ENCODE measurements at places on chromosomes 12 and 14.
A peak's percentile ranks its signal among the peaks of the same experiment; 100 is the strongest.

DNA sequence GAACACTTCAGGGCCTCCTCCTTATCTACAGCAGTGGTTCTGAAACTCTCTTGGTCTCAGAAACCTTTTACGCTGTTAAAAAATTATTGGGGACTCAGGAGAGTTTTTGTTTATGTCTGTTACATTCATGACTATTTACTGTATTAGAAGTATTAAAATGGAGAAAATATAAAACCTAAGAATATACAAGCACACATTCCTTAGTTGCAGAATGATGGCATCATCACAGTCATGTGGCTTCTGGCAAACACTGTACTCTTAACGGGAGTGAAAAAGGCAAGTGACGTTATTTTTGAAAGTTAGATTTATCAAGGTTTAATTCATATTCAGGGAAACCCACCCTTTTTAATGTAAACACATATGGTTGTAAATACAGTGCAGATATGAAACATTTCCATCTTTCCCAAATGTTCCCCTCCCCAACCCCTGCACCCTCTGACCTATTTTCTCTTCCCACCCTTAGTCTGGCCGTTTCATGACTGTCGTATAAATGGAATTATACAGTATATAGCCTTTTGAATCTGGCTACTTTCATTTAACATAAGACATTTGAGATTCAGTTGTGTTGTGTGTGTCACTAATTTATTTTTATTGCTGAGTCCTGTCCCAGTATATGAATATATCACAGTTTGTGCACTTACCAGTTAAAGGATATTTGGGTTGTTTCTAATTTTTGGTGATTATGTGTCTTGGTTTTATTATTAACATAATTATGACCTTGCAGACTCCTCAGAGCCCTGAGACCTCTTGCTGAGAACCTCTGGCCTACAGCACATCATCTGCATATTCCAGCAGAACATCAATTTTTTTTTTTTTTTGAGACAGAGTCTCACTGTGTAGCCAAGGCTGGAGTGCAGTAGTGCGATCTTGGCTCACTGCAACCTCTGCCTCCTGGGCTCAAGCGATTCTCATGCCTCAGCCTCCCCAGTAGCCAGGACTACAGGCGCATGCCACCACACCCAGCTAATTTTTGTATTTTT, 457.0 kb downstream of the PCNX1 start:
- peak; percentile 48 for DNase-seq

DNA sequence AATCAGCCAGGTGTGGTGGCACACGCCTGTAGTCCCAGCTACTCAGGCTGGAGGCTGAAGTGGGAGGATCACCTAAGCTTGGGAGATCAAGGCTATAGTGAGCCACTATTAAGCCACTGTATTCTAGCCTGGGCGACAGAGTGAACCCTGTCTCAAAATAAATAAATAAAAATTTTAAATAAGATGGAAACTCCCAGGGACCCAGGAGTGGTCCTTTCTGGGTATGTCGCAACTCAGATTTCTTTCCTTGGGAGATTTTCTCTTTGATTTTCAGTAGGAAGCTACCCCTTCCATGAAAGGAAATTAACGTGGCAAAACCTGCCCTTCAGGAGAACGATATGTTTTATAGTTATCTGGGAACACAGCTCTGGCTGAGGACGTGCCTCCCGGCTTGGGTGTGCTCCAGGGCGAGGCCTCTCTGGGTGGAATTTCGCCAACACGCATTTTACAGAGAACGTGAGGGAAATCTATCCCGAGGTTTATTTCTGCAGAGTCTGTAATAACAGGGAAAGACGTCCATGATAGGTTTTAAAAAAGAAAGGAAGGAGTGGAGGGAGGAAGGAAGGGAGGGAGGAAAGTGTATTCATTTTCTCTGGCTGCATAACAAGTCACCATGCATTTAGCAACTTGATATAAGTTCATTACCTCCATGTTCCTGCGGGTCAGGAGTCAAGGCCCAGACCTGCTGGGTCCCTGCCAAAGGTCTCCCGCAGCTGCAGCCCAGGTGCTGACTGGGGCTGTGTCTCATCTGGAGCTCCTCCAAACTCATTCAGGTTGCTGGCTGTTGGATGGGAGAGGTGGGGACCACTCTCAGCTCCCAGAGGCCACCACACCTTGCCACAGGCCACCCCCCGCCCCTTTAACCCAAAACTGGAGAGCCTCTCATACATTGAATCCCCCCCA, 80.6 kb upstream of the GSC start:
- DNase-seq, result no peak

DNA sequence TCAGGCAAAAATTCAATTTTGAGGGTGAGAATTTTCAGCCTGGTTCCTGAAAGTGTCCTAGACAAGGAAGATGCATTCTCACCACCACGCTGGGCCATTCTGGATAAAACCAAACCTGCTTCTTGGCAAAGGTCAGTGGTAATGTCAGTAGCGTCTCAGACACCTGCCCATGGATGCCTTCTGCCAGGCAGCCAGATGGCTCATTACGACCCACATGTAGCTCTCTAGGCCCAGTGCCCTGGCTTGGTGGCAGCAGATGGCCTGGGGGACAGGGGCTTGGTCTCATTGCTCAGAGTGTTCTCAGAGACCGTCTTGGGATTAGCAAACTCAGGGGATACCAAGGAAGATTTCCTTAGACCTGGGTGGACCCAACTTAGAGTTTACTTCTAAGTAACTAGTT, 105.1 kb downstream of the ARF6 start:
- no peak for DNase-seq

- DNase-seq, result no peak
Observed at GRCh38 chr12:89369166-89369565, 16.9 kb upstream of the DUSP6 start.

DNA sequence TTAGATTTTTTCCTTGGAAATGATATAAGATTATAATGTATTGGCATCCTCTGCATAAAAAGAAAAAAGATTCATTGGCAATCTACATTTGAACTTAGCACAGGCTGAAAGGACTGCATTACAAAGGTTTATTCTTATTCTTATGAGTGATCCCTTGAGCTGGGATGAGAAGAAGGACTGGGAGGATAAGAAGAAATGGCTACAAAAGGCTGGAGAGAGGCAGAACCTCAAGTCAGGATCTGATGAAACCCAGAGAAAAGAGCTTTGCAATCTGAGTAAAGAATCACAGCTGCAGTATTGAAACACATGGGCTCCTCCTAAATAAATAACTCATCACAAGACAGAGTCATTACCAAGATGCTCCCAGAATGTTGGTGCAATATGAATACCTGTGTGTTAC, 1635.4 kb upstream of the FLRT2 start:
- DNase-seq, result no peak

DNA sequence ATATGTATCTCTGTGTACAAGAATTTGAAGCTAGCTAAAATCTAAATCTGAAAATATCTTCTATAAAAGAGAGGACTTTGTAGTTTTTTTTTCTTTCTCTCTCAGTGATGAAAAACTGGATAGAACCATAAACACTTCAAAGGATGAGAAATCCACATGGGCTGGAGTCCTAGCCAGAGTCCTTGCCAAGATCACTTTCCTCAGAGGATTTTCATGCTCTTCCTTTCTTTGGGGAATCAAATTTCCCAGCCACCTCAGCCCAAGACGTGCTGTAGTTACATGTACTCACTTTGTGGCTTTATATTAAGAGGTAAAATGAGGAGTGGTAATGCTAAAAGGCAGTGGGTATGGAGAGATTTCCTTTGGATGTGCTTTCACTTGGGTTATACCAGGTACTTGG, 110.3 kb downstream of the SLC38A1 start:
- no peak for DNase-seq

DNA sequence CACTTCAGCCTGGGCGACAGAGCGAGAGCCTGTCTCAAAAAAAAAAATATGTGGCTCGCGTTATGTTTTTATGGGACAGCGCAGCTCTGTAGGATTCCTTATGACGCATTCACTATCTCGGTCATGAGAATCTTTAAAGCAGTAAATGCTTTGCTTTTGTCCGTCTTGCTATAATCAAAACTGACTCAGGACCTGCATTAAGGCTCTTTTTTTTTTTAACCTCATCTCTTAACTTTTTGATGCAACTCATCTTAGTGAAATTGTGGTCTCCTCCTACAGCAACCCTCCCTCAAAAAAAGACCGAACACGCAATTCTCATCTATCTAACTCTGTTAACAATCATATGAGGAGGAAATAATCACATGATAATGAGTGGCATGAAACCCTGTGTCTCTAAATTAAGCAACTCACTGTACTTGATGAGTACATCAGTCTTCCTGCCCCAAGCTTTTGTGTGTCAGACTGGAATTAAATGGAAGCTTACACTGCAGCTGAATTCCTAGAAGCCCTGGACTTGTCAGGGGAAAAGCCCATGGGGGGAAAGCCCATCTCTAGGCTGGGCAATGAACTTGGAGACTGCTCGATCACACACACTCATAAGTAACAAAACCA, 4.3 kb downstream of the P2RX4 start:
- peak; percentile 94 for DNase-seq

DNA sequence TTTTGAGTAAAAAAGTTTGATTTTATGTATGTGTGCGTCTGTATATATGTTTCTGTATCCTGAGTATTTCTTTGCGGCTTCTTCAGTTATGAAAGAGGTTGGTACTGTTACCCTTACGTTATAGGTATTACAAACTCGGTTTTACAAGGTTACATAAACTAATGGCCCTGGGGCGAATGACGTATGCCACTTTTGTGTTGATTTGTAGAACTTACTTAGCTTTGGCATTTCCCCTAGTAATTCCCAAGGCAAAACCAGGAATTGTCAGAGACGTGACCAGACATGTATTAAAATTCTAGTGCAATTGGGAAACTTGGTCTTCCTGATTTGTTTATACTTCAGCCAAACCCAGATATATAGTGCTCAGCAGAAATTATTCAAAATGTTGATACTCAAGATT, 93.3 kb downstream of the DUSP16 start:
- DNase-seq, result no peak

- DNase-seq, result peak; percentile 93
Observed at GRCh38 chr12:54368709-54369596, 4.7 kb upstream of the GPR84 start.

DNA sequence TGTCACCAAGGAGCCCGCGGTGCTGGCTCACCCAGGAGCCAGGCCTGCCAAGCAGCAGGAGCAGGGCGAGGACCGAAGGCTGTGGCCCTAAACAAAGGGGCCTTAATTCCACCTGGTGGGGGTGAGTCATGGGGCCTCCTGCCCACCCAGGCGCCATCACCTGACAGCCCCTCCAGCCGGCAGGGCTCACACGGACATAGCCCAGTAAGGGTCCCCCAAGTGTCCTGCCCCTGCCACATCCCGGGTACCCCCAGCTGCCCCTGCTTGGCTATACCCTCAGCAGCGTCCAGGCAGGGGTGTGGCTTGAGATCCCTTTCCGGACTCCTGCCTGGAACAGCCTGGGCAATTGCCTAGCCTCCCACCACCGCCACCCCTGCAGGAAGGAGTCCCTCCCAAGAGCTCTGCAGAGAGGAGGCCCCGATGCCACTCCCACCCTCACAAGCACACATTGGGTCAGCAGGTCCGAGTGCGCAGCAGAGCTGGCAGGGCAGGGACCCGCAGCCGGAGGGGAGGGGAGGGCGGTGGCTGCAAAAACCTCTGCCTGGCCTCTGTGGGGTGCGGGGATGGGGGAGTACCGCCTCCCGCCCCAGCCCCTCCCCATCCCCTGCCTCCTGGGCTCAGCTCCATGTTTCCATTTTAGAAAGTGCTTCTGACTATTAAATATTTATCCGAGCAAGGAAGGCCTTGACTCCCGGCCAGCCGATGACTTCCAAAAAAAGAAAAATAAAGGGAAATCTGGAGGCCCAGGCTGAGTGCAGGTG, 4.6 kb downstream of the AHNAK2 start:
- DNase-seq, result no peak

DNA sequence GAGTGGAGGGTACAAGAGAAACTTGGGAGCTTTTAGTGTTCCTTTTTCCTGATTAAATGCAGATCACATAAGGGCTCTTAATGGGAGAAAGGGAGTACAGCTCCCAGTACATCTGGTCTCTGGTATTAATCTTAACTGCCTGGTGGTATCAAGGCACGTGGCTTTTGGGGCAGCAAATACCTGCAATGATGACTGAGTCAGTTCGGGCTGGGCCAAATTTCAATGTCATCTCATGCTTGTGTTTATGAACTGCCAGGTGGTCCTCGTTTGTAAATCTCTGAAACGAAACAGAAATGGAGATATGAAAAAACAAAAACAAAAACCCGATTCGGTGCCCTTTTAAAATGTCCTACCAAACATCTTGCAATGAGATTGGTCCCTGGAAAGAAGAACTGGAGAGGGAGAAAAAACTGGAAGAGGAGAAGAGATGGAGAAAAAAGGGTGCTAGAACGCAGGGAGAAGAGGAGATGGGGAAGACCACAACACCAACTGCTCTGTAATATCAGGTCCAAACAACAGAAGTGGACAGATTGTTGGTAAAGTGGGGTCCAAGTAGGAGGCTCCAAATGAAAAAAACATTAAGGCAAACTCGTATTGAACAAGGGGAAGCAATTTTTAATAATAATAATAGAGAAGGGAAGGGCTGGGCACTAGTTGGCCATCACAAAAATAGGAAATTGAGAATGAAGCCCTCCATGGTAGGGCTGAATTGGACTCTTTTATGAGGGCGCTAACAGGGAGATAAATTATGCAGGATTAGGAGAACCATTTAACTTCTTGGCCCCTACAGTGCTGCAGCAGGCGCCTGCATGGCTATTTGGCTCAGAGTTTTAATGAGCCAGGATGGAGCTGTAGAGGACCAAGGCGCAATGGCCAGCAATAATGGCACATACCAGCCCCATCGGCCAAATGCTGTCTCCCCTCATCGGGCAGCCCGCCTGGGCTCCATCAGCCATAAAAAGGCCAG, 45.4 kb upstream of the NPFF start:
- DNase-seq, result no peak

All from suppressor macrophage treated with lipopolysaccharide for 4 hours (primary cell).